ENCODE measurements at places on chromosomes 11 and 22. TPM values are rescaled to one million over a fixed set of nuclear protein-coding genes. Genes with fewer than 3 reads are reported as not detected.

DNA sequence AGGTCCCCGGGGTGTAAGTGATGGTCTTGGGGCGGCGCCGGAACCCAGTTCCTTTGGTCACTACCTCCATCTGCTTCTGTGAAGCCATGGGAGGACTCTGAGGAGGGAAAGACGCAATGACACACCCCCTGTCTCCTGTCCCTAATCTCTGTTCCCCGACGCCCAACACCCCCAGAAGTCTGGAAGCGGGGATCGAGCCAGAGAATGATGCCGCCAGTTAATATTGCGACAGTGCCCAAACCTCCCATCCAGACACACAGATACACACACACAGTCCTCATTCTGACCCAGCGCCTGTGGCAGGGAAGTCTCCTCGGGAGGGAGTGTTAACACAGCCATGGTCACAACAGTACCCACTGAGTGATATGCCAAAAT lies 352 bp downstream of the C22orf23 start:
- DNase-seq, result no peak

DNA sequence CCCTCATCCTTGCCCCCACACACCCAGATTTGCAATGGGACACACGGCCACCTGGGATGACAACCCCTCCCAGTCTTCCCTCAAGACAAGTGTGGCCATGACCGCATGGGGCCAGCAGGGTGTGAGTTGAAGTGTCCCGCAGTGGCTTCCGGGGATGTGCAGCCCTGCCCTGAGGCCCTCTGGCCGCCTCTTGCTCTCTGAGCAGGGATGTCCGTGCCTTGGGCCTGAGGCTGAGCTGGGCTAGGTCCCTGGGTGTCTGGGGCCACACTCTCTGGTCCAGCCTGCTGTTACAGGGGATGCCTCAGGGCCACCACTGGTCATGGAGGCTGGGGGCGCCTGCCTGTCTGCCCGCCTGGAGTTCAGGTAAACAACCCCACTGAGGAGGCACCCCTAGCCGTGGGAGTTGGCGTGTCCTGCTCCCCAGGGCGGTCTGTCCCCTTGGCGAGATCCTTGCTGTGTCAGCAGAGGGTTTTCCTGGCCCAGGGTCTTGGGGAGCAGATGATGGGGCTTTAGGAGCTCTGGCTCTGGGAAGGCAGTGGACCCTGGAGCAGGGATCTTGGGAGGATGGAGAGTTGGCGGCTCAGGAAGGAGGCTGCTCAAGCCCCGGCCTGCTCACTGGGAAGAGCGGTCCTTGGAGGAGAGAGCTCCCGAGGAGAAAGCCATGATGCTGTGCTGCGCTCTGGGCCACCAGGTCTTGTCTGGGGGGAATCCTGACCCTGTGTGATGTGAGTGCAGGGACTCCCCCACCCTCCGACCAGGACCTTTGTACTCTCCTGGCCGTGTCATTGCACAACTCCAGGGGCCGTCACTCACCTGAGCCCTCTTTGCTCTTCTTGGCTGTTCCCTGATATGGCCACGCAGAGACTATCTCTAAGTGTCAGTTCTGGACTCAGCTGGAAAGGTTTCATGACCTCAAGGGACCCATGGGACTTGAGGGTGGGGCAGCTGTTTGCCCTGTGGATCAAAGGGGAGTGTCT lies 67.9 kb downstream of the KCNQ1 start:
- DNase-seq, result no peak

- no peak for DNase-seq
These were observed 10.1 kb upstream of the CDC42EP2 start for GRCh38 chr11:65304613-65305012.

- no peak for DNase-seq
These were observed 141.9 kb downstream of the CSNK2A3 start for GRCh38 chr11:11211186-11211585.

DNA sequence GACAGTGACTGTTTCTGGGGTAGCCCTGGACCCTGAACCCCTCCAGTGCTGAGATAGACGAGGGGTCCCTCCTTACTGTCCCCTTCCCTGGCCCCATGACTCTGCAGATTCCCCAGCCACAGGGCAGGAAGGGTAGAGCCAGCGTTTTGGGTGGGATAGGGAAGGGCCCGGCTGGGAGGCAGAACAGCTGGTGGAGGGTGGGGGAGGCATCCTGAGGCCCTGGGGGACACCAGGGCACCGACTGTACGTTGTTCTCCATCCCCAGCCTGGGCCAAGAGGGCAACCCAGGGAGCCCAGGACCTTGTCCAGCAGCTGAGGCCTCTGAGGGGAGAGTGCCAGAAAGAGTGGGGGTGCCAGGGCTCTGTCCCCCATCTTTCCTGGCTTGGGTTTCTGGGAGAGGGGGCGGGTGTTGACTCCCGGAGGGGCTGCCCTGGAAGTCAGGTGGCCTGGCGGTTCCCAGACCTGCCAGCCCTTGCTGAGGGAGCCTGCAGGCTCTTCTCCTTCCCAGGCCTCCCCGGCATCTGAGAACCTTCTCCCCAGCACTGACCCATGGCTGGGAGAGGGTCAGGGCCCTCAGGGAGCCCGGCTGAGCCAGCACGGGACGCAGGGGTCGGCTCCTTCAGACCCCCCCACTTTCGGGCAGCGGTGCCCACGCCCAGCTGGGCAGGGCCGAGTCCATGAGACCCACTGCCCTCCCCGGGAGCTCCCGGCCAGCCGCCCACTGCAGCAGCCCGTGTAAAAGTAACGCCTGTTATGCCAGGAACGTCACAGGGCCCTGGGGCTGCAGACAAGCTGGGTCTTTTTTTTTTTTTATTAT lies 30.3 kb downstream of the IGF2 start:
- no peak for DNase-seq

GRCh38 chr11:2530131-2530854 lies 85.5 kb downstream of the KCNQ1 start:
- DNase-seq, result no peak

DNA sequence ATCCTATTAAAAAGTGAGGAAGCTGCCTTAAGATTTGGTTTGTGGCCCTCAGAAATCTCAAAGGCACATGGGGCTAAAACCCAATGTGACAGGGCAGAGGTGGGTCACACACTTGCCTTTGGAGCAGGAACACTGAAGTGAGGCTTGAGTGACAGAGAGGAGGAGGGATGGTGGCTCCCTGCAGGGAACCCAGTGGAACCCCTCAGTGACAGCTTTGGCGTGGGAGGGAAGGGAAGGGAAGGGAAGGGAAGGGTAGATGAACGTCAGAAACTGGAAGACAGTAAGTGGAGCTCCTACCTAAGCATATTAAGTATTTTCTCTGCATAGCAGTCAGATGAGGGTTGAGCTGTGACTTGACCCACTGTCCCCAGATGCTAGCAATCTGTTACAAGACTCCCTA lies 68.5 kb downstream of the TMPRSS5 start:
- DNase-seq, result no peak

MS4A3 gene
- polyA plus RNA-seq, result 0.80 TPM

MYO18B gene
- 0.07 TPM for polyA plus RNA-seq

Data from renal cortex interstitium (tissue), 15 donors.